ENCODE measurements at places on chromosomes 2 and 18. TPM values are rescaled to one million over a fixed set of nuclear protein-coding genes. Genes with fewer than 3 reads are reported as not detected.

GRCh38 chr2:159090514-159091201 is 122.2 kb downstream of the TANC1 start:
- no peak for DNase-seq

DNA sequence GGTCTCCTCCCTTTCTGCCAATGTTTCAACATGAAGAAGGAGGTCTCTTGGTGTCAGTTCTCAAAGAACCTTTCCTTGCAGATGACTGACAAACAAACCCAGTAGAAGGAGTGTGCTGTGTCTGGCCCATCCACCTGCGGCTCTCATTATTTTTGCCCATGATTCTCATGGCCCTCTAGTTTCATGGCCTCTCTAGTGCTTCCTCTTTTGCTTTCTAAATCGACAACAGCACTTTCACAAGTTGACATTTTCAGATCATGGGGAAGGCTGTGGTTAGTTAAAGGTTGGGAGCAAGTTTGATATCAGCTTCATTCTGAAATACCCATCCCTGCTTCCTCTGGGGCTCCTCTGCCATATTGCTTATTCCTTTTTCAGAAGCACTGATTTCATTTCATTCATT is 805.2 kb downstream of the SLC4A3 start:
- DNase-seq: no peak

DNA sequence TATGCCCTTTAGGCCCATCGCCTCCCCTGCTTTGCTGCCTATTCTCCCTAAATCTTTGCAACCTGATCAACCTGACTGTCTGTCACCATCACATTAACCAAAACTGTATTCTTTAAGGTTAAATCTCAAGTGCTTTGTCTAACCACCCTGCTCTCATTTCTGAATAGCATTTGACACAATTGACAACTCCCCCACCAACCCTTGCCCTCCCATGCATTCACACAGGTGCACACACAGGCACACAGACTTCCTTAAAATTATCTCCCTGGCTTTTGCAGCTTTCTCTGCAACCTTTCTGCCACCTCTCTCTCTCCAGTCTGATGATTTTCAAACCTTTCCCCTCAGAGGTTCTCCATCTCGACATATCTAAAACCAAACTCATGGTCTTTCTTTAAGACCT is 64.6 kb upstream of the ST8SIA3 start:
- DNase-seq: no peak

DNA sequence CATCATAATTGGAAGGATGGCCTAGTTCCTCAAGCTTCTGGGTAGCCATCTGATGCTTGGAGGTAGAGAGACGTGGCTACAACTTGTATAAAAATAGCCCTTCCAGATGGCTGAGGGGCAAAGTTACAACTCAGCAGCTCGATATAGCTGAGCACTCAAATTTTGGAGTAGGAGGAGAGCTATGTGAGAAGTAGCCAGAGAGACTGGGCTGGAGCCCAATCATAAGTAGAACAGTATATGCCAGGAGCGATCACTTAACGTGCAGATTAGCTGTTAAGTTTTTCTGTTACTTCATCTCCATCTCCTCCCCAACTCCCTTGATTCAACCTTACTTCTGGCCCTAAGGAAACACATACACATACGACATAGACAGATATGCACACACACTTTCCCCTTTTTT is 28.8 kb downstream of the CNRIP1 start:
- DNase-seq: no peak

DNA sequence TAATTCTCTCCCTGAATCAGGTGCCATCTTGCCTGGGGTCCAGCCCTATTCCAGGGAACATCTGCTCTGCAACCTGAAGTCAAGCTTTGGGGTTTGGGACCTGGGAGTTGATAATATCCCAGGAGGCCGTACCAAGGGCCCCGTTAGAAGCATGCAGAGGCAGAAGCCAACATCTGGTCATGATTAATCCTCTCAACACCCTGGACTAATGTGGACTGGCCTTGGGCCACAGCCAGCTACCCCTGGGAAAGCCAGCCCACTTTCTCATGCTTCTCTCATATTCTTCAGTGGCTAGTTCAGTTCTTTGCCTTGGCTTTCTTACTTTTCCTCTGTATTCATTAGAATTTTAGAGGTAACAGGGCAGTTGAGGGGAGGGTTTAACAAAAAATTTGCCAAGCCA is 515.6 kb upstream of the NRP2 start:
- no peak for DNase-seq

GRCh38 chr2:194867328-194867727 is 789.7 kb upstream of the SLC39A10 start:
- DNase-seq: no peak

DNA sequence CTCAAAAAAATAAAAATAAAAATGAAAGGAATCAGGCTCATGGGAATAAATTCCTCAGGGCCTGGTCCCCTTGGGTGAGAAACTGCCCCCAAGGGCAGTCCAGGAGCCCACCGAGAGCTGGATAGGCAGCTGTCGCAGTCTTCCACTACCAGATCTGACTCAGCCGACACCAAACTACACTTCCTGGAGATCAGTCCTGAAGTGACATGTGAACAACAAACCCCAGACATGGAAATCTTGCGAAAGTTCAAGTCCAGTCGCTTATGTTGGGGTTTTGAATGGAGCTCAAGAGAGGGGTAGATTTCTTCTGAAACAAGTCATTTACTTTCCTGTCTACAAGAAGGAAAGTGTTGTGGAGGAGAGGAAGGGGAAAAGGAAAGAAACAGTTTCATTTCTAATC is 12.9 kb downstream of the ADCY3 start:
- DNase-seq: no peak

DNA sequence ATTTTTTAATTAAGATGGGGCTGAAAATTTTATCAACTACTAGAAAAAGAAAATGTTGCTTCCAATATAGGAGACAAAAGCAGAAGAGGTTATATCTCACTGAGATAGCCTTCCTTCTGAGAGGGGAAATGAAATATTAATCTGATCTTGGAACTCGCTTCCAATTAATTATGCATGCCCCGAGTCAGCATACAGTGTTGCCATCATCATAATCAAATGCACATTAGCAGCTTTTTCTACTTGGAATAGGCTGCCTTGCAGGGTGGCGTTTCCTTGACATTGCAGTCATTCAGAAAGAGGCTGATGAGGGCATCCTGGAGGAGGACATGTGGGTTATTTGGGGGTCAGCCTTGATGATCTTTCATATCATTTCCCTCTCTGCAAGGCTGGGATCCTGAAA is 18.4 kb upstream of the RPL37A start:
- no peak for DNase-seq

DNA sequence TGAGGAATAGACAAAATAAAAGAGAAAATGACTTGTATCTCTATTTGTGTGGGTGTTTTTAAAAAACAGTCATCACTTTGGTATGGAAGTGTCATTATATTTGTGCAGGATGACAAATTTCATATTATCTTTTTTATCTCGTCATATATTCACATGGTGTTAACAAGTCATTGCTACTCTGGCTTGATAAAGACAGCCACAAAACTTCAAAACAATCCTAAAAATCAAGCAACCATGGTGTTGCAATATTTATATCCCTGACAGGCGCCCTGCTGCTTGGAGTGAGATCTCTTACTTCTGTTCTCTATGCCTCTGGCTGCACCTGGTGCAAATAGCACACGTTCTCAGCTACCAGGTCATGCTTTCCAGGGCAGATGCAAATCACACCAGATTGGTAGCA is 278.0 kb upstream of the EPHA4 start:
- DNase-seq: no peak

- DNase-seq: no peak
Measured at GRCh38 chr2:134401081-134401497, 147.2 kb downstream of the MGAT5 start.

DNA sequence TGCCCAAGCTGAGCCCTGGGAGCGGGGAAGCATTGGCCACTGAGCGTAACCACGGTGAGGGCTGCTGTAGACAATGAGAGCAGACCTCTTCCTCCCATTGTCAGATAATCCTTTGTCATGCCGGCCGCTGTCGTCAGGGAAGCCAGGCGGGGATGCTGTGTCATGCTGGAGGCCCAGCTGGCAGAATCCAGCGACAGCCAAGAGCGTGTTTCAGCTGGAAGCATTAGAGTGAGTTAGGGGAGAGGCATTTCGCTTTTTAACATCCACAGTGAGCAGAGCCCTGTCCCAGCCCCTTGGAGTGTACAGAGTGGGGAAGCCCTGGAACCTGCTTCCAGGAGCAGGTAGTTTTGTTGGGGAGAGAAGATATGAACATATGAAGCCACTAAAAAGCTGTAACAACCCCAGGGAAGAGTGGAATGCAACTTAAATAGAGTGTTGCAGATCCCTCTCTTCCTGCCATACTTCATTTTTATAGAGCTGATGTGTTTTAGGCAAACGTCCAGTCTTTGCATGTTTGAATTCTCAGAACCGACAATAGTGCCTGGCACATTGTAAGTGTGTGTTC is 7.0 kb downstream of the CTIF start:
- peak; percentile 50 for DNase-seq

- no peak for DNase-seq
Measured at GRCh38 chr2:58768715-58769080, 527.6 kb upstream of the FANCL start.

- DNase-seq: no peak
Measured at GRCh38 chr2:196511258-196512168, 128.0 kb upstream of the CCDC150 start.

DNA sequence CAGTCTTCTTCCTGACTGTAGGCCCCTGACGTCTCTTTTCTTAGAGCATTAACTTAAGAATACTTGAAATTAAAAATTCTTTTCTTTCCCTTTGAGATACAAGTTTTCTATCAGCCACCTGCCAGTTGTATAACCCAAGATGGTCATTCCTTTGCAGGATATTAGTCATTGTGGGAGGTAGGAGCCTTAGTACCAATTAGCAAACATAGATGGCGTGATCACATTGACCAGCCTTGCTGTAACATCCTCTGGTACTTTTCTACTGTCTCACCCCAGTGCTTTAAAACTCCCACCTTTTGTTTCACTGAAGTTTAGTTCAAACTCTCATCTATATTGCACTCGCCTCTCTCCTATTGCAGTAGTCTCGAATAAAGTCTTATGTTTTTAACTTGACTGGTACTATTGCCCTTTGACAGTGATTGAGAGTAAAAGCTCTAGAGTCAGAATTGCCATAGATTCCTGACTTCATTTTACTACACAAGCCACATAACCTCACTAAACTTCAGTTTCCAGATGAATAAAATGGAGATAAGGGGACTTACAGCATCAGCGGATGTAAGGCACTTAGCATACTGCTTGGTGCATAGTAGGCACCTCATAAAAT is 74.1 kb downstream of the VRK2 start:
- DNase-seq: no peak

Gene UGT1A7
- polyA plus RNA-seq: 0.09 TPM

Gene VWA3B
- polyA plus RNA-seq: 0.26 TPM

Gene ZBTB7C
- polyA plus RNA-seq: 17.7 TPM

Gene GTF2A1L
- polyA plus RNA-seq: not detected
